Fibroblast of skin of right biceps (primary cell): ENCODE measurements at places on chromosomes 4 and X.

DNA sequence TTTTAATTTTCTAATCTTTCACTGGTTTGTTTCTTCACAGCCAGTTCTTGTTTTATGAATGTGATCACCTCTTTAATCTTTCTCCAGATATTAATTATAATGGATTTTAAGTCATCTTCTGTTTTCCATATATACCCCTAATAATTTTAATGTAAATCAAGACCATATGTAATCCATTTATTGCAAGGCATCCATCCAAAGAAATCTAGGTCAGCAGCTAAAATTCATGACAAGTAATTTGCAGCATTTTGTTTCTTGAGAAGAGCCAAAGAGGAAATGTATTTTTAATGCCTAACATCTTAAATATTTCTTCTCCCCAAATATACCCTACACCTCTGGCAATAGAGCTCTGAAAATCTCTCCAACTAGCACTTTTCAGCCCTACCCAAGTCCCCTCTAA, 81.1 kb downstream of the SUPT20HL2 start:
- DNase-seq, result no peak

DNA sequence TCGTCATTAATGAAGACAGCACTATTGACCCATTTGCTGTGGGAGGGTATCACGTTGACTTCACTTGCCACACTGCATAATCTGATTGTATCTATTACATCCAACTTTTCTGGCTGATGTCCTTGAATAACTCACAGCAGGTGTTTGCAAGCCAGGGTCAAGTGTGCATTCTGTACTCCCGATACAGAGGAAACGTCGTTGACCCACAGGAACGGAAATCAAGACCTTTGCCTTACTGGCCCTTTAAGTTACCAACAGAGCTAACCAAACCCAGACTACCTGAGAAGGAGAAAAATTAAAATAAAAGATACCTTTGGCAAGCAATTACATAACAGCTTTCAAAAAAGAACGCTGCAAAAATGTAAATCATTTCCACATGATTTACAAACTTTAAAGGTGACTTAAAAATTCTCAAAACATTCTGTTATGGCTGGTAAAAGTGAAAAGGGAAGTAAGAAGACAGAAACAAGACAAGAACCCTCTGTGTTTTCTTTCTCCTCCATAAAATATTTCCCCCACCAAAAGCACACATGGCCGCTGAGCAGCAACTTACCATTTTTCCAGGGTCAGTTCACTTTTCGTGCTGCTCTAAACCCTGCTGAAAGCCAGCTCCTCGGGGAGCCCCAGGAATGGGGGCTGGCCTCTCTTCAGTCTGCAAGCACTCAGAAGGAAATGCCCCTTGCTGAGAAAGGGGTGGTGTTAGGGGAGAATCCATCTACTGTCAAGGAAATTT, 6.5 kb upstream of the SHISA3 start:
- no peak for DNase-seq

GRCh38 chr4:82217986-82218715, 155.6 kb downstream of the HNRNPD start:
- DNase-seq, result no peak

DNA sequence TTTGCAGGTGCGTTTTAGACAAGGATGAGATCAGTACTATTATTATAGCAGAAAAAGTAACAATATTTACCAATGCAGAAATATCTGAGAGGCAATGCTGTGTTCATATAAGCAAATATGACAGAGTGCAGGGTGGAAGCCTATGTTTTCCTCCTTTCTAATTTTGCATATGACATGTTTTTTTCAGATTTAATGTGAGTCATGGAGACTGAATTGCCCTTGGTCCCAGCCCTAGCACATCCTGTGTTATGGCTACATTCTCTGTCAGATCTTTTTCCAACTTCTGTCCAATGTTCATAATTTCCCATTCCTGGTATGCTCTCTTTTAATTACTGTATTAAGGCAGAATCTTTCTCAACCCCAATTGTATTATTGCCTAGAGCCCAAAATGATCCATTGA, 165.6 kb downstream of the SLC7A11 start:
- no peak for DNase-seq
